ENCODE measurements at places on chromosomes 2 and 18.

DNA sequence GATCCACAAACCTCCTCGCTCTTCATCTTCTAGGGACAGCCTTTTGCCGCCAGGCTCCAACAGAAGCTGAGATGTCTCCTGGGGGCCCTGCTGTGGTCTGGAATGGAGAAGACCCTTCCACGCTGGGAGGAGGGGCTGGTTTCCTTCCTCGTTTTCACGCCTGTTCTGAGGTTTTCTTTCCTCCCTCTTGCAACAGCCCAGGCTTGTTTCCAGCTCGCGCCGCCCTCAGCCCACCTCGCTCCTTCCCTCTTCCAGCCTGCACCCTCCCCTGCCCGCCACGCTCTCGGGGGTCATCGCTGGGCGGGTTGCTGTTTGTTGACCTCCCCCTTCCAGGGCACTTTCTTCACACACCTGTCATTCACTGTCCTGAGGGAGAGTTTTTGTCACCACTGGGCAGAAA lies 55.4 kb downstream of the VAPA start:
- no peak for DNase-seq

GRCh38 chr2:29310650-29311348 lies 195.6 kb downstream of the CLIP4 start:
- no peak for DNase-seq

- DNase-seq = no peak
These were observed 270.5 kb upstream of the KCNJ3 start for GRCh38 chr2:154428022-154428421.

GRCh38 chr2:18500333-18500732 lies 60.1 kb downstream of the RDH14 start:
- peak; percentile 87 for DNase-seq

DNA sequence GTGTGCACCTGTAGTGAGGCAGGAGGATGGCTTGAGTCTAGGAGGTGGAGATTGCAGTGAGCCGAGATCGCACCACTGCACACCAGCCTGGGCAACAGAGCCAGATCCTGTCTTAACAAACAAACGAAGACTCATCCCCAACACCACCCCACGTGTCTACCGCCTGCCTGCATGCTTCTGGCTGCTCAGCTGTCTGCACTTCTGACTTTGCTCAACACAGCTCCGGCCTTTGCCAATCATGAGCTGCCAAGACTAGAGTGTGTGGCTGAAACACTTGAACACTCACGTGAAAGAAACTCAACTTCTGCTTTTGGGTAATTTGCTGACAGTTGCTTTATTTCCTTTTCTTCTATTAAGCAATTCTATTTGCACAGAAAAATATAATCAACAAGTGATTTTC lies 32.1 kb upstream of the SP3 start:
- DNase-seq = peak; percentile 49
